ENCODE measurements at places on chromosomes 3 and 15. TPM values are rescaled to one million over a fixed set of nuclear protein-coding genes. Genes with fewer than 3 reads are reported as not detected.

- DNase-seq, result no peak
Measured at GRCh38 chr3:136353461-136353860, 103.3 kb downstream of the PCCB start.

- DNase-seq, result peak; percentile 69
Measured at GRCh38 chr3:185733980-185734724, 90.7 kb downstream of the IGF2BP2 start.

- DNase-seq, result peak; percentile 77
Measured at GRCh38 chr3:71101626-71102025, 481.9 kb downstream of the FOXP1 start.

- DNase-seq, result no peak
Measured at GRCh38 chr3:158260392-158260791, 150.5 kb downstream of the RSRC1 start.

CHRD gene
- total RNA-seq, result 14.1 TPM

DNA sequence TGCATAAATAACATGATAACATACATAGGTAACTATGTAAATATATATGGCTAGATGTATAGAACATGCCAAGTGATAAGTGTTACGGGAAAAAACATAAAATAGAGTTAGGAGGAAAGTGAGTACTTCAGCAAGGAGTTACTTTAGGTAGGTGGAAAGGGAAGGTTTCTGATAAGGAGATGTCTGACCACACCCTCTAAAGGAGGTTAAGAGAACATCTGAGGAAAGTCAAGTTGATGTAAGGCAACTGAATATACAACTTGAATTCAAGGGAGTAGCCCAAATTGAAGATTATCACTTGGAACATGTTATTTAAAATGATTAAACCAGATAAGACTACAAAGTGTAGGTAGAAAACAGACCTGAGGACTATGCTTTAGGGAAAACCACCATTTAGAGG is 13.8 kb downstream of the PIERCE2 start:
- no peak for DNase-seq

DNA sequence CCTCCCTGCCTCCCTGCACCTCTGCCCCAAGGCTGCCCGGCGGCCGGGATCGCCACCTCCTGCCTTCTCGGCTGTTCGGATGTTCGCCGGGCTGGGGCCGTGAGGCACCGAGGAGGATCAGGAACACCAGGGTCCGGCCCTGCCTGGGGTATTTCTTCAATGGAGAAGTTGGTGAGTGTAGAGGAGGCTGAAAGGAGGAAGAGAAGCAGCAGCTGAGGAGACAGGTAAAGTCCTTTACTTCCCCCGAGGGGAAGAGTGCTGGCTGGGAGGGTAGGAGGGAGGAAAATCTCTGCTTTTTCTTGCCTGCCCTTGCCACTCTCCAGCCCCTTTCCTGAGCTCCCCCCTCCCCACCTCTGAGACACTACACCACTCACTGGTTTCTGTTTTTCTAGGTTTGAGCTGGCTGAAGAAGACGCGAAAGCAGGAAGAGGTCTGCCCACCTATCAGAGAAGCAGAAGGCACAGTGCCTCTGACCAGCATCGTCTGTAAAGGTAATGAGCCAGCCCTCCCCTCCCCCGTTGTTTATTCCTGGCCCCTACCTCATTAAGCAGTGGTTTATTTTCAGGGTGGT is 519 bp downstream of the ASB7 start:
- no peak for DNase-seq

GRCh38 chr15:81723701-81724100 is 322.1 kb downstream of the MEX3B start:
- DNase-seq, result peak; percentile 97

COL7A1 gene
- 4.2 TPM for total RNA-seq

DNA sequence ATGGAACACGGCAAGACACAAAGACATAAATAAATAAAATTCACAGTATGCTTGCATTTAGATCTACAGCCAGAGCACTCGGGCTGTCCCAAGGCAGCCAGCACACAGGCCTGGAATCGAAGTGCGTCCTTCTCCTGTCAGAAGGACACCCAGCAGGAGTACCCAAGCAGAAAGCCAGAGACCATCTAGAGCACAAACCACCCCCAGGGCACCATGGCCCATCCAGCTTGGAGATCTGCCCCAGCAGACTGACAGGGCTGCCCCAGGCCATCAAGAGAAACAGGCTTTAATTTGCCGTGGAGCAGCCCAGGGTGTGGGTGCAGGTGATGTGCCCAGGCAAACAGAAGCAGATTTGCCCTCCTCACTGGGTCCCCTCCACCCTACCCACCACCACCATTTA is 7.8 kb upstream of the SPATA12 start:
- DNase-seq, result no peak

MUC4 gene
- 0.18 TPM for total RNA-seq

ZNF445 gene
- 12.7 TPM for total RNA-seq

KLHL6 gene
- 1.5 TPM for total RNA-seq

- no peak for DNase-seq
Measured at GRCh38 chr3:85498177-85498576, 539.4 kb downstream of the CADM2 start.

DNA sequence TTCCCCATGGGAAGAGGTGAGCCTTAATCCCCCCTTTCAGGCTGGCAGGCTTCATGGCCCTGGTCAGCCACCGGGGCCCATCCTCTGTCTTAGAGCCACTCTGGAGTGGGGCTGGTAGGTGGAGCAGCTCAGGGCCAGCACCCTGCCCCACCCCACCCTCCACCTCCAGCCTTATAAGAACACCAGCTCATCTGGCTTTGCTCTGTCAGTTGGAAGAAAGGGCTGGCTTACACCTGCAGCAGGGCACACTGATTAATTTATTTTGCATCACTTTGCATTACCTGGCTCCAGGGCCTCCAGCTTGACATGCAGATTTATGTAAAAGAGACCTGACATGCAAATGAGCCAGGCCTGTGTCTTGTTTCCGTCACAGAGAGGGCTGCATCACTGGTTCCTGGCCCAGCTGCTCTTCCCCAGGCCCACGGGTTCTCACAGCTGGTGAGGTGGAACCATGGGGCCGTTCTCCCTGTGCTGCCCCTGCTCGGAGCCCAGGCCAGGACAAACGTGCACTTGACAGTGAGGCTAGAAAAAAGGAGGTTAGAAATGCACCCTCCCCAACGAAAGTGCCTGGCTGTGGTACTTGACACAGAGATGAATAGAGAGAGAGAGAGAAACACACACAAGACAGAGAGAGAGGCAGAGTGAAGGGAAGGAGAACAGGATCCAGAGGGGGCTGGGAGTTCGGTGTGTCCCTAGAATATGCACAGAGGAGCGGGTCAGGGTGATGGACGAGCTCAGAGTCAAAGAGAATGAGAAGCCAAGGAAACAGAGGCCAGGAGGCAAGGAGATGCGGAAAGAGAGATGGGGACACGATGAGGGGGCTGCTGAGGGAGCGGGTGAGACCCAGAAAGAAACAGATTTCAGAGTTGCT is 44.5 kb upstream of the MAGEF1 start:
- DNase-seq, result no peak

DNA sequence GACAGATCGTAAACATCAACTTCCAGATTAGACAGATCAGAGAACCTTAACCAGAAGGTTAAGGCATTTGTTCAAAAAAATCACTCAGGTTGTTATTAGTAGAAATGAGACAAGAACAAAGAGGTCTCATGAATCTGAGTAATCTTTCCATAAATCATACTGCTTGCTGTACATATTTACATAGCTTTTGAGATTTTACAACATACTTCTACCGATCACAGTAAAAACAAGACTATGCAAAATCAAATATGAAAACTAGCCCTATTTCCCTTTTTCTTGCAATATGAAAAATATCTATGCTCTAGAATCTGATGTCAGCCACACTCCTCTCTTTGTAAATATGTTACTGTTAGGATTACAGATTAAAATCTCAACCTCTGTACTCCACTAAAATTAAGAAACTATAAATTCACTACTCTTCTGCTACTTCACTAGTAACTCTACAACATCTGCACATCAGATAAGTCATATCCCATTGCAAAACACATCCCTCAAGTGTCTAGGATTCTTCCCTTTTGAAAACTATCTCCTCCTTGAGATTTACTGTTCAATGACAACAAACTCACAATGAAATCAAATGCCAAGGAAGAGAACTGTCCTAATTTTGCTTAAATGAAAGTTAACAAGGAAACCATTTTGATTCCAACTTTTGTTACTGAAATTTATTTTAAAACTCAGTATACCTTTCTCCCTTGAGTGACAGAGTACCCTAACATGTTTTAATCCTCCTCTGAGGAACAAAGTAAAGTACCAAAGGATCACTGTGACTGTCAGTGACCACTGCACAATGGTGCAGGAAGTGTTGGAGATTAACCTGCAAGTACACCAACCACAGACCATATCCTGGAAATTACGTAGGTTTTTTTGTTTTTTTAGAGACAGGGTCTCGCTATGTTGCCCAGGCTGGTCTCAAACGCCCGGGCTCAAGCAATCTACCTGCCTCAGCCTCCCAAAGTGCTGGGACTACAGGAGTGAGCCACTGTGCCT is 12.8 kb downstream of the DCUN1D1 start:
- DNase-seq, result no peak

- DNase-seq, result no peak
Measured at GRCh38 chr3:197718891-197719290, 17.8 kb downstream of the RUBCN start.

DNA sequence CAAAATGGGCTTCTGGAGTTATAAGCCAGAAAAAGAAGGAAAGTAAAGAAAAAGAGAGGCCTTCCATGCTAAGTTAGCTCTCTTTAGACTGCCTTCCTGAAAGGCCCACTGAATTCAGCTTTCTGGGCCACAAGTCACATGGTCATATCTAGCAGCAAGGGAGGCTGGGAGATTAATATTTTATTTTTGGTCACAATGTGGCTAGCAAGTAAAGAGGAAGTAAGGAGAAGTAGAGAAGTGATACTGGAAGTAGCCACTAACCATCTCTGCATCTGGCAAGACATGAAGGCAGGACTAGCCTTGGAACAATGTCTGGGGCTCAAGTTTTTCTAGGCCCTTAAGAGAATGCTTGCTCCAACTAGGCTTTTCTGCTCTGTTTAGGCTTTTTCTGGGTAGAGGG is 81.8 kb upstream of the UBE2E1 start:
- no peak for DNase-seq

RTP3 gene
- total RNA-seq, result 0.04 TPM

DNA sequence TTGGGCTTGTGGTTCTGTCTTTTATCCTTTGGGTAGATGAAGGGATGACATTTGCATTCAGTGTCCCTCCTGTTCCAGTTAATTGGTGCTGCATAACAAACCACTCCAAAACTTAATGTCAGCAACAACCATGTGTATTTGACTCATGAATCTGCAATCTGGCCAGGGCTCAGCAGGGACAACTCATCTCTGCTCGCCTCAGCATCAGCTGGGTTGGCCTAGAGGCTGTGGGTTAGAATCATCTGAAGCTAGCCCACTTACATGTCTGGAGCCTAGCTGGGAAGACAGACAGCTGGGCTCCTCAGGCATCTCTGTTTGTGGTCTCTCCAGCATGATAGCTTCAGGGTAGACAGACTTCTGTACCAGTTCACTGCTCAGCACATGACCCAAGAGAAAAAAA is 92.0 kb downstream of the TMEM108 start:
- no peak for DNase-seq

SCAANT1 gene
- not detected for total RNA-seq

DNA sequence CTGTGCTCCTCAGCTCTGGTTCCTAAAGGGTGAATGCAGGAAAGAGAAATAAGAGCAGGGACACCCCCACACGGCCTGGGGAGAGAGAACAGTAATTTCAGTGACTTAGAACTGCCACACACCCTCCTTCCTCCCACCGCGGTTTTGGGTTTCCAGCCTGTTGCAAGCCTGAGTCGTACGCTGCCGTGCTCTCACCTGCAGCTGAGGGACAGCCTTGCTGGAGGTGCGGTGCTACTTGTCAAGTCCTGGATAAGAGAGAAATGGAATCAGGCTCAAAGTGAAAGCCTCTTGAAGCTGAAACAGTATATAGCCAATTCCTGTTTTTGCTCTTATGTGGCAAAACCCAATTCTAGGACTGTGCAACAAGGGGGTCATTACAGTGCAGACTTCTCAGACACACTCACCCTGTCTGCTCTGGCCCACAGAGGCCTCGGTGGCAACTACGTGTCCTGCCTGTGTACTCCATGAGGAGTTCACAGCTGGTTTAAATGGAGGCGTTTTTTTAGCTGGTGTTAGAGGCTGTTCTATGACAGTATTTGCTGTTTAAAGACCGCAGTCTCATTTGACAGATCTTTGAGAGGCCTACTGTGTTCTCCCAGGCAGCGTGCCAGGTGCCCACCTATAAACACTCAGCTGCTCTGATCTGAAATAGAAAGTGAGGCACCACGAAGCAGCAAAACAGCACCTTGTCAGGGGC is 42.9 kb downstream of the TBC1D2B start:
- DNase-seq, result no peak

DNA sequence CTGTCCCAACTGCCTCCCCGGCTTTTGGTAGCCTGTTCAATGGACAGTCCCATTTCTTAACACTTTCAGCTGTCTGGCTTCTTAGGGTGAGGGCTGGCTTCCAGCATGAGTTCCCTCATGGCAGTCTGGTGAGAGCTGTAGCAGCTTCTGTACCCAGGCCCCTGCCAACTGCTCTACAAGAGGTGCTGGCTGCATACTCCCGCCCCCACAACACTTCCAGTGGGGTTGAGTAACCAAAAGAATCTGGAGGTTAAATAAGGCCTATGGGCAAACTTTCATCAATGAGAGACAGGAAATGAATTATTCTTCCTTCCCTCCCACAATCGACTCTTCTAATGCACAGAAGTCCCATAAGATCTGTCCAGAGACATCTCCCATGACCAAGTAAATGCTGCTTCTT is 145.0 kb downstream of the NEK10 start:
- no peak for DNase-seq

GRCh38 chr15:100966997-100967396 is 47.8 kb downstream of the LRRK1 start:
- no peak for DNase-seq

GRCh38 chr3:18446149-18446825 is 21.1 kb upstream of the SATB1 start:
- DNase-seq, result peak; percentile 41

DNA sequence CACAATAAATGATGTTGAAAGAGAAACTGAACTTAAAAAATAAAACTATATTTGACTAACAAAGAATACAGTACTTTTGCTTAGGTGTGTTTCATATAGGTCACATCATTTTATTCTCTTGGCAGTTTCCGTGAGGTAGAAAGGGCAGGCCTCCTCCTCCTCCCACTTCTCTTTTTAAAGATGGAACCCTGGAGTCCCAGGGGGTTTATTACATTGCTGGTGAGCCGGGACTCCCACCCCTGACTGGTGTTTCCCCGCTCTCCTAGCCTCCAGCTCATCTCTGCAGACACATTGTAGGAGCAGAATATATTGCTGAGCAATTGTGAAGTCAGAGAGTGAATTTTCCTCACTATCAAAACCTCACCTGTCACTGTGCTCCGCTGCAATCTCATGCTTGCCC is 30.0 kb downstream of the ZDHHC23 start:
- DNase-seq, result no peak

DNA sequence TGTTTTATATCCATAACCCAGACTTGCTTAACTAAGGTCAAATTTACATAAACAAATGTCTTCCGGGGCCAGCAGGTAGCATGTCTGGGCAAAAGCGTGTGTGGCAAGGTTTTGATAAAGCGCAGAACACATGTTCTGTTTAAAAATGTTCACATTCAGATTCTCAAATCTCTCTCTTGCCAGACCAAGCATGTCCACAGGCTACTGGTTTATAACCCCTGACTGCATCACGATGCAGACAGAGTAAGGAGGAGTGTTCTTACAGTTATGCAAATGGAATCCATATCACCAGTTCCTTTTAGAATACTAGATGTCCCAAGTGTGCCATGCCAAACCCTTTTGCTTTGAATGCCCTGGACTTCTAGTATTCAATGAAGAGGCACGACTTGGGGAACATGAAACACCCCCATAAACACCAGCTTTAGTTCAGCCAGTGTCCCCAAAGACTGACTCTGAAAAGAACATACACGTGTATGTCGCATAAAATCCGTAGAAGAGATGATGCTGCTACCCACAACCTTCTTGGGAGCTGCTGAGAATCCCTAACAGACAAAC is 412.0 kb downstream of the CNTN4 start:
- no peak for DNase-seq
